ENCODE measurements at places on chromosomes 12 and 14. TPM values are rescaled to one million over a fixed set of nuclear protein-coding genes. Genes with fewer than 3 reads are reported as not detected.

The POTEG gene
- not detected for total RNA-seq

The TAMALIN gene
- total RNA-seq: 117 TPM

The SNX6 gene
- 97.4 TPM for total RNA-seq

The MYO1H gene
- total RNA-seq: 0.10 TPM

The FAM186B gene
- total RNA-seq: 0.55 TPM

The KLRB1 gene
- 0.39 TPM for total RNA-seq

The LHX5 gene
- total RNA-seq: not detected

GRCh38 chr12:104991565-104992128 lies 5.5 kb downstream of the NOPCHAP1 start:
- no peak for DNase-seq

- DNase-seq: no peak
Measured at GRCh38 chr14:32473464-32473855, 144.4 kb downstream of the AKAP6 start.

GRCh38 chr12:38053655-38054464 lies 262.7 kb upstream of the ALG10B start:
- DNase-seq: no peak

DNA sequence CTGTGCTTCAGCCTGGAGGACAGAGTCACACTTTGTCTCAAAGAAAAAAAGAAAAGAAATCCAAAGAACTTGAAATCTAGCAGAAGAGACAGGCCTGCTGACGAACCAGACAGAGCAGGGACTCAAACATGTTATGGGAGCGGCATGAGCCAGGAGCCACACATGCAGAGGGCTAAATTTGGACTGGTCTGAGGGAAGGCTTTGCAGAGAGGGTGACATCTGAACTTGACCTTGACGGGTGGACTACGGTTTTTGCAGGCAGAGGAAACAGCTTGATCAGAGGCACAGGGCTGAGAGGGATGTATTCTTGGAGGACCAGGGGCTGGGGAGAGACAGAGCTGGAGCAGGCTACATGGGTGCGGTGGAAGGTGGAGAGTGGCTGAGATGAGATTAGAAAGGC lies 20.5 kb upstream of the SLC24A4 start:
- DNase-seq: no peak

GRCh38 chr14:88421286-88421685 lies 35.8 kb downstream of the SPATA7 start:
- DNase-seq: no peak

- DNase-seq: no peak
Measured at GRCh38 chr14:65926504-65926903, 514.0 kb downstream of the FUT8 start.

DNA sequence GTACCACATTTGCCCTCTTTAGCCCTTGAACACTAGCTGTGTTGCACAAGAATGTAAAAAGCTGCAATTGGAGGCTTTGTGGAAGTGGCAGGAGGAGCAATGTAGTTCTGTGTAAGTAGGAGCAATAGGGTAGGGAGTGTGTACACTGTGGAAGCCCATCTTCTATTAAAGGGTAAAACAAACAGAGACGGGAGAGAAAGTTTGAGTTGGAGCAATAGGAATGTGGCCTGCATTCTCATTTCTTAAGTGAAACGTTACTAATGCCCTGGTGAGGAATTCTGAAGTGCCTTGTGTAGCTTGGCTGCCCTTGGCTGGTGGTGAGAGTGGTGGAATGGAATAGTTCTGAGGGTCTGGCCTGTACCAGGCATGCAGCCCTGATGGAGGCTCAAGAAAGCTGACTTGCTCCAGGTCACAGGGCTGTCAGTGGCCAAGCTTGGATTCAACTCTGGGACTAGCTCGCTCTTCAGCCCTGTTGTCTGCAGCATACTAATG lies 38.8 kb upstream of the ATP23 start:
- DNase-seq: no peak

DNA sequence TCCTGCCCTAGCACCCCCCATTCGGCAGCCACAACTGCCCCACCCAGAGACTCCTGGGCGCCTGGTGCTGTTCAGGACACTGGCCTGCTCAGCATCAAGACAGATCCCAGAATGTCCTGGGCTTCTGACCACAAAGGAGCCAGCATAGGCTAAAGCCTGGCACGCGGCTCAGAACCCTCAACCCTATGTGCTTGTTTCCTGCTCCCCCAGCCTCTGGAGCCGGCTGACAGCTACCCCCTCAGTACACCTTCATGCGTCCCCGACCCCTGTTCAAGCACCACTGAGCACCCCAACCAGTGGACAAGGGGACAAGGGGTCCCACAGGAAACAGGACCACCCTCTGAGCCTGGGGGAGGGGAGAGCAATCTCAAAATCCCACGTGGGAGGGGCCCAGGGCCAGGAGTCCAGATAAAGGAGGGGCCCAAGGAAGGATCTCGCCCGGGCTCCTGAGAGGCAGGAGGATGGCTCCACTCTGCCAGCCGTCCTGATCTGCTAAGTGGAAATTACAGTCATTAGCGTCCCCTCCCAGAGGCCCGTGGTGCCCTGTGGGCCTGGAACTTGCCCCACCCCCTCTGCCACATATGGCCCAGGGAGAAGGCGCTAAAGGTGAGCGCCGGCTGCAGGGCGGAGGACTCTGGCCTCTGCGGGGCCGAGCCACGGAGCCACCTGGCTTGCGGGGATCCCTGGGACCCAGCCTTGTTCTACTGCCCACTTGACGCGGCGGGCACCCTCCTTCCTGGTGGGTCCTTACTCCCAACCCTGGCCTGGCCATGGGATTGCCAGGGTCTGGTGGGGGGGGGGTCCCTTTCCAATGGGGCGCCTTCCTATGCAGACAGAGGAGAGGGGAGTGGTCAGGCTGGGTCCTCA lies 27.2 kb upstream of the GPR132 start:
- peak; percentile 89 for DNase-seq

DNA sequence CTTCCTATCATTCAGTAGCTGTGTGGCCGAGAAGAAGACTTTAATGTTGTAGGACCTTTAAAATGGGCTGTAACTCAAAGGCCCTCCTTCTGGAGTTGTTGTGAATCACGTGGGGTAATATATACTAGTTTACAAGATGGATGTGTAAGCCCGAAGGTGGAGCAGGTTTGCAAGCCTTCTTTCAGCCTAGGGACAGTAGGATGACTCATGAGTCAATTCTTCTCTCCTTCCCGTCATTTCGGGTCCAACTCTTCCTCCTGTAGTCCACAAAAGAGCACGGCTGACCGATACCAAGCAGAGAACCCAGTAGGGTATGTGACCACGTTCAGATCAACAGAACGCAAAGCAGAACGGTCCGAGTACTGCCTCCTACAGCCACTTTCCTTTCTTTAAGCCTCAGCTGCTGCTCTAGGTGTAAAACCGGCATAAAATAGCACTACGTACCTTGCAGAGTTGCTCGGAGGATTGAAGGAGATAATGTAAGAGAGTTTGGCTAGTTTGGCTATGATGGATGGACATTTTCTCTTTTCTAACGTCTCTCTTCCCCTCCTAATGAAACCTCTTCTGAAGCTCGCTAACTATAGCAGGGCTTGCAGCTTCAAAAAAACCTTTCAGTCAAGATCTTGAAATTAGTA lies 1.3 kb upstream of the RASSF3 start:
- no peak for DNase-seq

DNA sequence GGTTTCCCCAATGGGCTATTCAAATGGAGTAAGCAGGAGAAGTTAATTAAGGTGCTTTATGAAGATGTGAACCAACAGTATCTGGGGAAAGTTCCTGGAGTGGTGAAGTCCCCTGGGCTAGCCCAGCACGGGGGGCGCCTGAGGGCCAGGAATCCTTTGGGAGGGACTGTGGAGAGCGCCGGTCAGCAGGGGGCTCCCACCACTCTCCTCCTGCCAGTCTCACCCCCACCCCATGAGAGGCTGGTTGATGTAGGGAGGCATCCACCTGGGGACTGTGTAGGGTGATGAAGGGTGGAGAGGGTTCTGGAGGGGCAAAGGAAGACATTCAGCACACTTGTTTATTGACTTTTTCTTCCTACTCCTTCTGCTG lies 4.4 kb downstream of the CEBPE start:
- peak; percentile 68 for DNase-seq

DNA sequence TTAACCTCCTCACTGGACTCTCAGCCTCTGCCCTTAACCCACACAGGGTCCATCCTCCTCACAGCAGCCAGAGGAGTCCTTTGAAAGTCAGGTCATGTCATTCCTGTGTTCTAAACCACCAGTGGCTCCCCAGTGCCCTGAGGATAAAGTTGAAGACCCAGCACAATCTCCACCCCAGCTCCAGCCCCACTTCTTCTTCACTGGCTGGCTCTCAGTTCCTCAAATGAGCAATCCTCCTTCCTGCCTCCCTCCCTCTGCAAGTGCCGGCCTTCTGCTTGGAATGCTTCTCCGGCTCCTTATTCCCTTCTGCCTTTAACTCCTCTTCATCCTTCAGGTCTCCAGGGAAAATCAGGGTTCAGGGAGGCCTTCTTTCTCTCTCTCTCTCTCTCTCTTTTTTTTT lies 32.0 kb upstream of the SPPL3 start:
- DNase-seq: no peak

- DNase-seq: no peak
Measured at GRCh38 chr12:106634206-106634605, 51.4 kb downstream of the RFX4 start.

- no peak for DNase-seq
Measured at GRCh38 chr12:68121143-68121542, 38.4 kb downstream of the IFNG start.

- DNase-seq: no peak
Measured at GRCh38 chr14:25537846-25538455, 488.0 kb upstream of the STXBP6 start.

DNA sequence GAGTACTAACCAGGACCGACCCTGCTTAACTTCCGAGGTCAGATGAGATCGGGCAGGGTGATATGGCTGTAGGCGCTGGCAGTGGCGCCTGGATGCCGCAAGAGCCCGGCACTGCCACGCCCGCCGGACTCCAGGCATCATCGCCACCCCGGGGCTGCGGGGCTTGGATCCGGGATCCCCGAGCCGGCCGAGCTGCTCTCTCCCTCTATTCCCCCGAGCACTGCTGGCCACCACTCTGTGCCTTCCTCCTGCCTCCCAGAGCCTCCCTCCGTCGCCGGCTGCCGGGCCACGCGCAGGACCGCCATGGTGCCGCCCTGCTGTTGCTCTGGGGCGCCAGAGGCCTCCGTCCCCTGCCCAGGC lies 153.2 kb upstream of the ALG10B start:
- peak; percentile 83 for DNase-seq

DNA sequence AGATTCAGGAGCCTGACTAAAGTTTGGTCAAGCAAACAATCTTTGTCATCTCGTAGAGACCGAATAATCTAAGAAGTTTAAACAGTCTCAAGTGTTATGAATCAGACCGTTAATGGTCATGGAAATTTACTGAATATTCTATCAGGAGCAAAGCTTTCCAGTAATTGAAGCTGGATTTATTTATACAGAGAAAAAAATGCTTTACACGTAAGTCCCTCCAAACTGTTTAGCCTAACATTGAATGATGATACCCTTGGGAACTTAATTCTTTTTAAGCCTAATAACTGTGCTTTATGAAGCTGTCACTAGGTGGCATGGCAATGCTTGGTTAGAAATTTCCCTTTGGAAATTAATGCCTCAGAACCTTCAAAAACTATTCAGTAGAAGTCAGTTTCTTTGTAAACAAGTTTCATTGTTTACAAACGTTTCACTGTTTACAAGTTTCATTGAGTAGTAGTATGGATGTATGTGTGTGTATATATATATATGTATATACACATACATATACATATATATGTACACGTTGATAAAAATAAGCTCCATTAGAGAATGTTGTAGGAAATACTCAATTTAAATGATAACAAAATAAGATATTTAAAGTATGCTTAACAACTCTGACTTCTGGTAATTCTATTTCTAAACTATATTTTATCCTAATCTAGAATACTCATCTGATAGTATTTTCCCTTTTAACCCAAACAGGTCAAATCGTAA lies 32.1 kb downstream of the DEPDC4 start:
- no peak for DNase-seq

- no peak for DNase-seq
Measured at GRCh38 chr12:78540606-78541336, 323.8 kb upstream of the SYT1 start.

GRCh38 chr14:70707138-70708038 lies 65.7 kb downstream of the TTC9 start:
- no peak for DNase-seq

GRCh38 chr12:88957358-88957757 lies 377.1 kb upstream of the KITLG start:
- no peak for DNase-seq

DNA sequence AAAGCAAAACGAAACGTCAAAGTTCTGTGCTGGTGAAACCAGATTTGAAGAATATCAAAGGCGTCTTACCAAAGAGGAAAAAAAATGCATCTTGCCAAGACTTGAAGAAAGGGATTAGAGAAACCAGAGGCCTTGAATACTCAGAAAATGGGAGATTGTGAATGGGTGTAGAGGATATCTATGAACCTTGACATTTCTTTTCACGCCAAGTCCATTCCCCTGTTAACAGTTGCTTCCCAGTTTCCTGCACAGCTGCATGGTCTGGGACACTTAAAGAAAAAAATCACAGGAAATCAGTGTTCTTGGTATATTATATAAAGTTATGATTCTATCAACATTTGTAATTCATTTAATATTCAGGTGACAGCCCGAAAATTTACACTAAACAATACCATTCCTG lies 1.4 kb upstream of the GTF2A1 start:
- no peak for DNase-seq

DNA sequence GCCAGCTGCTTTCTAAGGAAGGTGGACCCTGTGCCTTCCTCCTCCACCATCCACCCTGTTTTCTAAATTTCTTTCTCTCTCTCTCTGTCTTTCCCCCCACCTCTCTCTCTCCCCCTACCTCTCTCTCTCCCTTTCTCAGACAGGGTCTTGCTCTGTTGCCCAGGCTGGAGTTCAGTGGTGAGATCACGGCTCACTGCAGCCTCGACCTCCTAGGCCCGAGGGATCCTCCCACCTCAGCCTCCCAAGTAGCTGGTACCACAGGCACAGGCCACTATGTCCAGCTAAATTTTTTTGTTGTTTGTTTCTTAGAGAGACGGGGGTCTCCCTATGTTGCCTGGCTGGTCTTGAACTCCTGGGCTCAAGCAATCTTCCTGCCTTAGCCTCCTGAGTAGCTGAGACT lies 59.8 kb upstream of the STON2 start:
- no peak for DNase-seq

- no peak for DNase-seq
Measured at GRCh38 chr12:117547209-117547608, 185.8 kb upstream of the NOS1 start.

- DNase-seq: no peak
Measured at GRCh38 chr12:8697120-8697475, 693 bp upstream of the RIMKLB start.

DNA sequence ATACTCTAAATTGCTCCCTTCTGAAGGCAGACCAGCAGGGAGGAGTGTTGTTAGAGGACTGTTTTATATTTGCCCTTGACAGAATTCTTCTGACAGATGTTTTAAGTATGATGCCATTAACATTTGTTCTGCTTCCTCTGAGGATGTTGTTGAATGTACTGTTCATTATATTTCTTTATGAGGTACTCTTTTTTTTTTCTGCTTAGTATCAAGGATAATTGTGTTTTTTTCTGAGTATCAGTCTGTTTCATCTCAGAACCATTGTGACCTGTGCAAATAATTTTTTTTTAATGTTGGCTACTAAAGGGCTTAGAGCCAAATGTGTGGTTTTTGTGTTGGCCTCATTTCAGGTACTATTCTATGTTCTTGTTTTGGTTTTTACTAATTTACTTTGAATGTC lies 10.6 kb downstream of the METAP2 start:
- DNase-seq: no peak
